ENCODE measurements at places on chromosomes 7 and 10. TPM values are rescaled to one million over a fixed set of nuclear protein-coding genes. Genes with fewer than 3 reads are reported as not detected.

SPDYE5 gene
- not detected for total RNA-seq

DENND2A gene
- 0.64 TPM for total RNA-seq

CLDN3 gene
- 0.26 TPM for total RNA-seq

ERVW-1 gene
- not detected for total RNA-seq

TACR2 gene
- 0.63 TPM for total RNA-seq

ZNF365 gene
- total RNA-seq: not detected

SYT15B gene
- total RNA-seq: 0.89 TPM

NXPH1 gene
- not detected for total RNA-seq

AKR1C2 gene
- total RNA-seq: 22.7 TPM

ZNF853 gene
- 4.6 TPM for total RNA-seq

AKR1D1 gene
- total RNA-seq: not detected

ADAM12 gene
- total RNA-seq: 1.3 TPM

EPHA1 gene
- under 0.01 TPM for total RNA-seq

HSPA12A gene
- 0.77 TPM for total RNA-seq

Data from dermis microvascular lymphatic vessel endothelial cell (primary cell).